ENCODE measurements at places on chromosomes 5 and 9.

GRCh38 chr9:123497830-123498229 lies 141.8 kb downstream of the CRB2 start:
- DNase-seq = no peak

DNA sequence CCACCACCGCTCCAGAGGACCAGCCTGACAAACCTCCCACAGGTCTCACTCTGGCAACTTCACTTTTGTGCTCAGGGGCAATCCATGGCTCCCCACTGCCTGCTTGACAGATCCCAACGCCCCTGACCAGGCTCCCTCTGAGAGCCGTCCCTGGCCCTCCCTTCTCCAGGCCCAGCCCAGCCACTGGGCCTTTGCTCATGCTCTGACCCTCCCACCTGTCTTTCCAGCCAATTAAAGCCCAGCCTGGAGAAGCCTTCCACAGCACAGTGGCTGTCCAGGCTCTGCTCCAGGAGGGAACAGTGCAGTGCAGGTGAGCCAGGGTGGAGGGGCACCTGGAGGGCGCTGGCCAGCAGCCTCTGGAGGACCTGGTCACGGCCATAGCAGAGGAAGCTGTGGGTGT lies 3.3 kb downstream of the ENTPD2 start:
- DNase-seq = no peak

GRCh38 chr5:171481571-171482433 lies 62.4 kb downstream of the FGF18 start:
- no peak for DNase-seq

GRCh38 chr5:127995556-127995955 lies 88.0 kb upstream of the SLC12A2 start:
- DNase-seq = no peak

GRCh38 chr9:84796404-84796803 lies 126.9 kb downstream of the NTRK2 start:
- no peak for DNase-seq

DNA sequence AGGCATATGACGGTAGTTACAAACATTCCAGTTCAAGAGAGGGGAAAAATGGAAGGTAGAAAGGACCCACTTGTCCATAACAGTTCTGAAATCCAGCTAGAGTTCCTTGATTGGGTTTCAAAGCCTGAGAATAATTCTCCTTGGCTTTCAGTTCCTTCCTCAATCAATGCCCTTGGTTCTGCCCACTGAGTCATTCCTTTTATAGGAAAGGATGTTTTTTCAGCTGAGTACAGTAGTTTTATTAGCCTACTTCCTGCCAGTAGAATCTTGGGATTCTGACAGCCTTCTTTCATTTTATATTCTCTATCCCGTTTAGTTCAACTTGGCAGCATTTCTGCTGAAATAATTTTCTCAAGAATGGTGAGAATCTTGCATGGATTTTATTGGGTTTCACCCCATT lies 386.9 kb upstream of the SMC2 start:
- DNase-seq = no peak

DNA sequence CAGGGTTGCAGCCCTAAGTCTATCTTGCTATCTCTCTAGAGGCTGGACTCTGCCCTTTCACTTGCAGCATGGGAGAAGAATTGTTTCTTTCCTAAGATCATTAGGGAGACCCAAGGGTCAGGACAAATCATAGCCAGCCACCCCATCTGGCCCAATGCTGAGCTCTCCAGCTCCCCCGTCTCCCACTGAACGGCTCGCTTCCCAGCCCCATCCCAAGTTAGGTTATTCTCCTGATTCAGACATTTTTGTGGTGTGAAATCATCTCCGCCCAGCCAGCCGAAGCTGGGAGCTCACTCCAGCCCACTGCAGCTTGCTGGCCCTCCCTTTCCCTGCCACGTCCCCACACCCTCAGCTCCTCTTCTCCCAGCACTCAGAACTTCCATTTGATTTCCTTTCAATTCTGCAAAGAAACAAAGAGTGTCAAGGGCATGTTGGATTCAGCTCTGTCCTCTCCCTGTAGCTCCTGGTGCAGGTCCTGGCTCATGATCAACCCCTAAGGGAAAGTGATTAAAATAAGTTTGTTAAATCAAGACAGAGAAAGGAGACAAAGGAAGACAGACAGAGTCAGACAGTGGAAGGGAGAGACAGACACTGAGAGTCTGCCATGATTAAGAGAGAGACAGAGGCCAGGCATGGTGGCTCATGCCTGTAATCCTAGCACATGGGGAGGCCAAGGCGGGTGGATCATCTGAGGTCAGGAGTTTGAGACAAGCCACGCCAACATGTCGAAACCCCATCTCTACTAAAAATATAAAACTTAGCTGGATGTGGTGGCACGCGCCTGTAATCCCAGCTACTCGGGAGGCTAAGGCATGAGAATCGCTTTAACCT lies 12.6 kb upstream of the SPARC start:
- no peak for DNase-seq

GRCh38 chr9:92954049-92954861 lies 6.9 kb downstream of the FGD3 start:
- peak; percentile 52 for DNase-seq

DNA sequence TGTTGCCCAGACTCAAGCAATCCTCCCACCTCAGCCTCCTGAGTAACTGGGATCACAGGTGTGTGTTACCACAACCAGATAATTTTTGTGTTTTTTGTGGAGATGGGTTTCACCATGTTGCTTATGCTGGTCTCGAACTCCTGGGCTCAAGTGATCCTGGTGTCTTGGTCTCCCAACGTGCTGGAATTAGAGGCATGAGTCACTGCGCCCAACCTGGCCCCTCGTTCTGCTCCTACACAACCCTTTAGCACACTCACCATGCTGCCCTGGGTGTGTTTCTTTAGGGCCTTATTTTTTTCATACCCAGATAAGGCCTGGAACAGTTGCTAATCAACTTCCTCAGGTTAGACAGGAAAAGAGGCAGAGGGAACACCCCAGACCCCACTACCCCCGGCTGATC lies 2.6 kb downstream of the PDZD2 start:
- DNase-seq = no peak

GRCh38 chr5:35672995-35673394 lies 55.3 kb downstream of the SPEF2 start:
- no peak for DNase-seq

DNA sequence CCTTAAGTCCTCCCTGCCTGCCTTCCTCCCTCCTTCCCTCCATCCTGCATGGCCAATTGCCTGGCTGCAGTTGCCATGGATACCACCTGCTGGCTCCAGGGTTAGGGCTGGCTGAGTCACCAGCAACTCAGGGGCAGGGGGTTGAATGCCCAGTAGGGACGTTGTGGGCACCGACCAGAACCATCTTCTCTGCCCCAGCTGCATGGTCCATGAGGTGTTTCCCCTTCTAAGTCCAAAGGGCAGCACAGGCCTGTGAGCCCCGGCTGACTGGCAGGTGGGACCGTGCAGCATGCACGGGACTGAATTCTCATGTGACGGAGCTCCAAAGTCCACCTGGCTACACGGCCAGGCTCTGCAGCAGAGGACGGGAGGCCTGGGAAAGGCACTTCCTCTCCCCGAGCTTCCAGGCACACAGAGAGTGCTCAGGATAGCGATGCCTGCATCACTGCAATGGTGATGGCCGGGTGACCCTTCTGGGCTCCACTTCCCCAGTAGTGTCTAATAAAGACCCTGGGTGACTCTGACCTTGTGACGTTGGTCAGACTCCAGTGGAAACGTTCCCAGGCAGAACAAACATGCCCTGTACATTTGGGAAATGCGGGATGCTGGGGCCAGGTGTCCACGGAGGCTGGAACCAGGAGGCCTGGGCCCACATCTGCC lies 5.7 kb downstream of the ASS1 start:
- DNase-seq = no peak

GRCh38 chr5:116953251-116953930 lies 378.8 kb upstream of the SEMA6A start:
- DNase-seq = no peak

DNA sequence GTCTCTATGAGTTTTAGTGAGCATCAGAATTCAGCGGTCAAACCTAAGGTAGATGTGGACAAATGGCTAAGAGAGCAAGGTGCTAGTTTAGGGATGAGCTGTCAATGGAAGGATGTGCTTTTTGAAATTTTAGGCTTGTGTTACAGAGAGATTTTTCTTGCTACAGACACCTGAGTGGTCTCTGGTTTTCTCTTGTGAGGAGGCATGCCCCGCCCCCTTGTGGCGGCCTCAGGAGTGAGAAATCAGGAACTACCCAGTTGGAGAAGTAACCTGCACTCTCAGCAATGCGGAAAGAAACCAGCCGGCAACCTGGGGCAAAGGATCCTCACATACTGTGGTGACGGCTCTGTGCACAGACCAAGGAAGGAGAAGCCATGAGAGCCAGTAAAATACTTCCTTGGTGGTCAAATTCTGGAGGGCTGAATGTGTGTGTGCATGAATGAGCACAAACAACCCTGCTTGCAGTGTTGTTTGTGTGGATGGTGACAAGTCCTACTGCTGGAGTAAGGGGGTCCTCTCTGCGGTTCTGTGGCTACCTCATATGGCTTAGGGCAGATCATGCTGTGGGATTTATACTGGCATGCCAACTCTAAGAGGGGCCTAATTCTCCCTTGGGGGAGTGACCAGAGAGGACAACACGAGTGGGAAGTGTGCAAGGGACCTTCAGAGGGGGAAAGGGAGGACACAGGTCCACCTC lies 16.7 kb upstream of the HSD17B4 start:
- DNase-seq = no peak

GRCh38 chr5:179302499-179303185 lies 42.6 kb downstream of the ADAMTS2 start:
- no peak for DNase-seq

DNA sequence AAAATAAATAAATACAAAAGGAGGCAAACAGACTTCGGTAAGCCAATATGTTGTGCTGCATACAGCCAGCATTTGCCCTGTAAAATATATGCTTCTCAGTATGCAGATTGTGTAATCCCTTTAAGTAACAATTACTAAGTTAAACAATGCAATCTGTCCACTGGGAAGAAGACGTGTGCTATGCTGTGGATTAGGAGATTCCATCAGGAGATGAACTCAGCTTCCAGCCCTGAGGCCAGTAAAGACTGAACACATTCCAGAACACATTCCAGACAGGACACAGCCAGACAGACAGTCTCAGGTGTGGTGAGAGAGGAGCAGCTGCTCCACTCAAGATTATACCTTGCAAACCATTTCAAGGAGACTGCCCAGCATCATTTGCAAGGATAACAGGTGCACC lies 97.8 kb downstream of the MPDZ start:
- DNase-seq = no peak

DNA sequence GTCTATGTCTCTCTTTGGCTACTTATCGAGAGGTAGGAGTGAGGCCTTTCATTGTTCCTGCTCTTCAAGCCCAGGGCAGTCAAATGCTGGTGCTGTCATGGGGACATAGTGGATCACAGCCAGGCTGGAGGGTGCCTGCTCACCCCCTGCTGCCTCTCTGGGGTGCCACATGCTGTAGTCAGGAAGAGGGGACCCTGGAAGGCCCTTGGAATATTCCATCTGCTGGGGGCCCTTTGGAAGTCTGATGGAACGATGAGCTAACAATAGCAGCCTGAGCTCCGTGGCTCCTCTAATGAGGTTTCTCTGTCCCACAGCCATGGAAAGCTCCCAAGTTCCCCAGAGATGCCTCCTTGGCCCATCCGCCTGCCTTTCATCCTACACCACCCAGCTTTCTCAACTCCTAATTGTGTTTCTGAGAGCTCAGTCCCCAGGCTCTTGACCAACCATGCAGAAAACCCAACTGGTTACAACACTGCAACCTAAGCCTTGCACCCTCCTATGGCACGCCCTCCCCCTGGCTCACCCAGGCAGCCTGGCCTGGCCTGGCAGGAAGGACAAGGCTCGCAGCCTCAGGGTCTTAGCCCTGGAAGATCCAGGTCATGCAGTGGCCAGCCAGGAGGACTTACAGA lies 91.7 kb downstream of the NRG2 start:
- no peak for DNase-seq

DNA sequence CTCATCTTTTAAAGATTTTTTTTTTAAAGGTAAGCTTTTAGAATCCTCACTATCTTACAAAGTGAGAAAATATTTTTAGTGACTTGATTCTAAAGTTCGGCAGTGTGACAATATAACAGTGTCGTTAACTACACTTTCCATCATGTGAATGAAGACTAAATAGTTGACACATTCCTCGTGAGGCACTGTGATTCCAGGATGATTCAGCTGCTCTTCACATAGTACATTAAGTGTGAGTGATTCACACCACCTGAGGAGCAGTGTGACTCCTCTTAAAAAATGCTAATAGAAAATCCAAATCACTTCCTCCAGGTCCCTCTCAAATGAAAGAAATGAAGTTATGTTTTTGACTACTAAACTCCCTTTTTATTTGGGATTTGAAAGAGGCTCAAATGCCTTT lies 589.5 kb downstream of the GABRG2 start:
- DNase-seq = no peak

- DNase-seq = no peak
Measured at GRCh38 chr5:11733185-11733839, 170.9 kb downstream of the CTNND2 start.

GRCh38 chr9:10597801-10598200 lies 15.0 kb downstream of the PTPRD start:
- DNase-seq = no peak

GRCh38 chr5:59169081-59169767 lies 586.3 kb downstream of the RAB3C start:
- DNase-seq = no peak

- no peak for DNase-seq
Measured at GRCh38 chr5:178416919-178417318, 173.3 kb downstream of the COL23A1 start.

GRCh38 chr5:68285851-68286611 lies 70.5 kb downstream of the PIK3R1 start:
- peak; percentile 27 for DNase-seq

DNA sequence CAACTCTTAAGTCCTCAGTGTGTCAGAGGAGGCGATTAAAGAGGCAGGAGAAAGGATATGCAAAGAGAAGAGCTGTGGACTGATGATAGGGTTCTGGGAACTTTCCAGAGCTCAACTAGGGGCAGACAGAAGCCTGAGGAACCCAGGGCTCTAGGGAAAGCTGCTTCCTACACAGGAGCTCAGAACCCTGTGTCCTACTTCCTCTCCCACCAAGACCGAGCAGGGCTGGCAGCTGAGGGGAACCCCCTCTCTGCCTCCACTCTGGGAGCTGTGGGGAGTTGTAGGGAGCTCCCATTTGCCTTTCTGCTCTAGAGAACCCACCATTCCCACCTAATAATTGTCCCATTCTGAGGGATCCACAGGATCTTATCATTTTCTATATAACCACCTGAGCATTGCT lies 674.3 kb downstream of the ACTL7B start:
- DNase-seq = no peak

- DNase-seq = no peak
Measured at GRCh38 chr5:37170856-37171255, 78.3 kb downstream of the CPLANE1 start.

GRCh38 chr5:32339198-32339597 lies 26.5 kb upstream of the MTMR12 start:
- DNase-seq = no peak

GRCh38 chr9:65410926-65411325 lies 125.9 kb upstream of the FOXD4L5 start:
- DNase-seq = no peak

DNA sequence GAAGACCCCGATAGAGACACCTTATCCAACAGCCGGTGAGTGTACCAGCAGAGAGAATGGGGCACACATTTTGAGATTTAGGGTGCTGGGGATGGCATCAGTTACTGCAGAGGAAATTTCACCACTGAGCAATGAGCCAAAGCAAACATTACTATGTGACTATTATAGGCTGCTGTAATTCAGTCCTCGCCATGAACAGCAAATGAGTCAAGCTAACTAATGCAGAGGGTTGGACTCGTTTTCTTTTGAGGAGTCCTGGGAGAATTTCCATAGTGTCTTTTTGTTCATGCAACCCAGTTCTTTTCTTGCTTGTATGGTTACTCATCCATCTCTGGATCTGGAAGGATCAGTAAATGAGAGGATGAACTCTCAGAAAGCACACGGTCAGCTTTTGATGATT lies 323.8 kb downstream of the PSAT1 start:
- DNase-seq = no peak

All from NCI-H510A treated with DMSO at 0.1 percent for 48 hours (cell line).